ENCODE measurements at places on chromosomes 11 and 22. TPM values are rescaled to one million over a fixed set of nuclear protein-coding genes. Genes with fewer than 3 reads are reported as not detected.

Gene OR2AT4
- not detected for total RNA-seq

Gene CASP1
- 8.5 TPM for total RNA-seq

Gene MGAT3
- total RNA-seq: not detected

Gene USH1C
- total RNA-seq: not detected

Gene GAL3ST1
- total RNA-seq: 0.11 TPM

Gene GAL
- total RNA-seq: 3.3 TPM

Gene DDTL
- 0.87 TPM for total RNA-seq

Data from uterine smooth muscle cell (primary cell).